Stimulated activated CD4-positive, alpha-beta T cell treated with anti-CD3 and anti-CD28 coated beads, Interleukin-1b, Interleukin-23, amount 100 ng/mL, for 1 hour (primary cell): ENCODE measurements at places on chromosomes 1 and 21.

GRCh38 chr1:201692555-201693394, 136.2 kb upstream of the IPO9 start:
- DNase-seq: no peak

DNA sequence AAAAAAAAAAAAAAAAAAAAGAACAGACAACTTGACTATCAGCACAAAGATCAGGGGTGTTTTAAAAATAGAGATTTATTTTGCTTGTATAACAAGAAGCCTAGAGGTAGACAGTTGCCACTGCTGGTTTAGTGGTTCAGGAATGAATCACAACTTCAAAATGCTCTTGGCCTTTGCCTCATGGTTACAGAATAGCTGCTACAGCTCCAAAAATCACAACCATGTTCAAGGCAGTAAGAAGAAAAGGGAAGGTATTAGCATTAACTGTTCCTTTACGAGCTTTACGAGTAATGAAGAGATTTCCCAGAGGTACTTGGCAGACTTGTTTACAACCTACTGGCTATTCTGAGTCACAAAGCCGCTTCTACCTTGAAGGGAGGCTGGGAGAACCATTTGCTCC, 52.5 kb upstream of the PPM1J start:
- no peak for DNase-seq

DNA sequence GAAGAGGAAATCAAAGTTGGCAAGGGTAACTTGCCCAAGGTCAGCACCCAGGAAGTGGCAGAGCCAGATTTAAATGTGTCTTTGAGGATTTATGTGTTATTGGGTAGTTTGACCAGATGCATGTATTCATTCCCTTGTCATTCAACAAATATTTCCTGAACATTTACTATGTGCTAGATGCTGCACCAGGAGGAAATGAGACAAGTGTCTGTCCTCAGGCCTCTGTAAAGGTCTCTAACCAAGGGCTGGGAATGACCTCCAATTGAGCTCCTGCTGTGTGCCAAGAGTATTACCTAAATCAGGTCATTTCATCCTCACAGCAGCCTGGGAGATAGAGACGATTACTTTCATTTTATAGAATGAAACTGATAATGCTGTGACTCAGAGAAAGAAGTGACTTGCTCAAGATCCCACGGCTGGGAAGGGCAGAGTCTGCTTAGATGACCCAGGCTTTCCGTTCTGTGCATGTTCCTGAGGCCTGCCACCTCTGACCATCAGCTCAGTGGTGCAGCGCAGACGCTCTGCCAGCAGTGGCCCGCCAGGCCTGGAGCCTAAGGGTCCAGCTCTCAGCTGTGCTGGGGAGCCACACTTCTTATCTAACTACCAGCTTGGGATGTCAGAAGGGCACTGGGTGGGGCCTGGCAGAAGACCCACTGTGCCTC, 3.5 kb upstream of the TTC22 start:
- no peak for DNase-seq

- no peak for DNase-seq
These were observed 509.0 kb upstream of the CXADR start for GRCh38 chr21:17003763-17004373.

GRCh38 chr1:3593745-3594144, 17.6 kb downstream of the MEGF6 start:
- DNase-seq: no peak

GRCh38 chr1:156488566-156489165, 11.9 kb downstream of the MEF2D start:
- no peak for DNase-seq

GRCh38 chr1:194469282-194469681, 1282.9 kb upstream of the B3GALT2 start:
- no peak for DNase-seq

- DNase-seq: no peak
These were observed 22.3 kb downstream of the MYBPH start for GRCh38 chr1:203153051-203153988.

- no peak for DNase-seq
These were observed 296.0 kb downstream of the OMA1 start for GRCh38 chr1:58250587-58250948.
